ENCODE measurements at places on chromosomes 5 and 9.

DNA sequence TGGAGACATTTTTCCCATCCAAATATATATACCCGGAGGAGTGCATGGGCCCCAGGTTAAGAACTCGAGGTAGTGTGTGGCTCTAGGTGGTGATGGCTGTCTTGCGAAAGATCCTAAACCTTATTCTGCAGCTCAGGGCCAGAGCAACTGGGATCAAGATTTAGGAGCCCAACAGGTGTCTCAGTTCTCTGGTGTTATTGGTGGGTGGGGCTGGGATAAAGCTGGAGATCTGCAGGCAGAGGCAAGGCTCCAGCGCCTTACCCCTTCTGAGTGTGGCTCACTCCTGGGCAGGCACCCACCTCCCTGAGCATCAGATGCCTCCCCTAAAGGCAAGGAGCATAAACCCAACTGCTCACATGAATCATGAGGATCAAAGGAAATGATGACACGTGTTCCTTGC, 11.2 kb downstream of the UBE2QL1 start:
- DNase-seq, result no peak

GRCh38 chr5:81268521-81269196, 32.7 kb upstream of the ZCCHC9 start:
- DNase-seq, result peak; percentile 8

DNA sequence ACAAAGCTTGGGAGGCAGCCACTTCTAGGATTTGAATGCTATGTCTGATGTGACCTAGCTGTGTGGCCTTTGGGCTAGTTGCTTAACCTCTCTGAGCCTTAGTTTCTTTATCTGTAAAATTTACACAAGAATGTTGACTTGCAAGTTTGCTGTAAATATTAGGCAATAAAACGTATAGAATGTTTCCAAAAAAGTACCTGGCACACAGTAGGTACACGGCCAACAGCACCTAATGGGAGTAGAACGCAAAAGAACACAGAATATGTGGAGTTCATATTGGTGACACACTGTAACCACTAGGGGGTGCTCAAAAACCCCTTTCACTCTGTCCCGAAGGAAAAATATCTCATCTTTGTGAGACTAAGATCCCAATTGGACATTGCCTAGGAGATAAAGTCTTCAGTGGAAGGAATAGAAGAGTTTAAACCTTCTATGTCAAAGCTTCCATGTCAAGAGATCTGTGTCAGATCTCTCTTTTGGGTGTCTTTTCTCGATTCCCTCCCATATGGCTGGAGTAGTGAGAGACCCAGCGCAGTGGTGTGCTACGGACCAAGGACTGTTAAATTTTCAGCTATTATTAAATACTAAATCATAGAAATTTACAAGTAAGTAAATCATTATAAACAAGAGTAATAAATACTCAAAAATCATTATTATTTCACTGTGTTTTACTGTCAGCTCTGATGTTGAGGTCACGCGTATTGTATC, 145.4 kb upstream of the RAD23B start:
- peak; percentile 28 for DNase-seq

DNA sequence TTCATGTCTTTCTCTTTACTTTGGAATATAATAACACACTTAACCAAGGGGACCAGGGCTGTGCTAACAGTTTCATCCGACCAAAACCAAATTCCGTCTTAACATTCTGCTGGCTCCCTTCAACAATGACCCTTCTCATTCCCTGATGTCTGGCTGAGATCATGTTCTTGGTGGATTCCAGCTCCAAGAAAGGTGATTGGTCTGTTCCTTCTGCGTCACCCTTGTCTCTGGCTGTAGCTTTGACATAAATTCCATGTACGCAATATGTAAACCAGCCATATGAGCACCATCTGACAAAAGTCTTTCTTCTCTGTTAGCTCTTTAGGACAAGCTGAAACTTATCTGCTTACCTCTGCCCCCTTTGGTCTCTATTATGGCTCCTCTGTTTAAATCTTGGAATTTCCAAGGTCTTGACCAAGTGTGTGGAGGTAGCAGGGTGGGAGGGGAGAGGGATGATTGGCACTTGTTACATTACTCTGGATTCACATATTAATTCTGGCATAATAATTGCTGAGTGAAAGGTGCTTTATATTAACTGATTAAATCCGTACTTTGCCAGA, 45.7 kb upstream of the HSD17B4 start:
- DNase-seq, result no peak

- no peak for DNase-seq
Measured at GRCh38 chr9:137955224-137955570, 77.6 kb downstream of the CACNA1B start.

DNA sequence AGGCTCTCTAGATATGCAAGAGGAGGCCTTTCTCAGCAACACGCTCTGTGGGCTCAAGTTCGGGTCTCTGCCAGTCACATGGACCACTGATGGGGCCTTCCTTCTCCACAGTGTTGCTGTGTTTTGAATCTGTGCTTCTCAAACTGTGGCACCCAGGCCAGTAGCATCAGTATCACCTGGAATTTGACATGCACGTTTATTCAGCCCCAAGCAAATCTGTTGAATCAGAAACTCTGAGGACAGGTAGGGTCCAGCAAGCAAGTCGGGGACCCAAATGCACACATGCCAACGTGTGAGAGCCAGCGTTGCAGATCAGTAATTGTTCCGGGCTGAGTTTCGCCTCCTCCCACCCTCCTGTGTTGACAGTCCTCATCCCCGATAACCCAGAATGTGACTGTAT, 502.6 kb downstream of the IRX1 start:
- DNase-seq, result no peak

DNA sequence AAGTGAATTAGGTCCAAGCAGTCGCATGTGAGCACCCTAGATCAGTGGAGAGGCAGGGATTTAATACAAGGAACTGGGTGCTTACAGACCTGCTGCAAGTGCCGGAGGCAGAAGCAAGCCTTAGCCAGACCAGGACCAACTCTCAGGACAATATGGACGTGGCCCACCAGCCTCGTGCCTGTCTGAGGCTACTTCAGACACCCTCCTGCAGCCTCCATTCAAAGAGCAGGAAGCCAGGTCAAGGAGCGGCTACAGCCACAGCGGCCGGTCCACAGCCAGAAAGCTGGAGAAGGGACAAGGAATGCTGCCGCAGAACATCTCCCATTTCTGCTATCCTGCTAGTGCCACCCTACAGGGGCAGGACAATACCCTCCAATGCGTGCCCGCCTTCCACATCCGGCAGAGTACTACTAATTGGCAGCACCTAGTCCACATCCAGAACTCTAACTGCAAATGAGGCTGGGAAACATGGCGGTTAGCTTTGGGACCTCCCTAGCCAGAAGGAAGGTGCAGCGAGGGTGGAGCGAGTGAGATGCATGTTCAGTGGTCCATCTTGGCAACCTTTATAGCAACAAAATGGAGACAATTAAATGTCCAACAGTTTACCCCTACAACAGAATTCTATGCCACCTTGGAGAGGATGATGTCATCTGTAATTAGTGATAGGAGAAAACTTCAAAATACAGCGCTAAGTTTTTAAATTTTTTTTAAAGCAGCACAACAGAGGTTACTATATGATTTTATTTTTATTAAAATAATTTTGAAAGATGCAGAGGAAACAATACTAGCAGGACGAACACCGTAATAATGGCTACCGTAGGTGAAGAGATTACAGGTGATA, 1.0 kb upstream of the ALDH1B1 start:
- DNase-seq, result no peak

GRCh38 chr5:107428303-107428813, 242.4 kb downstream of the EFNA5 start:
- DNase-seq, result no peak

Measured in T47D (cell line).